Type B pancreatic cell (in vitro differentiated cells): ENCODE measurements at places on chromosomes 13 and 19. TPM values are rescaled to one million over a fixed set of nuclear protein-coding genes. Genes with fewer than 3 reads are reported as not detected.

RB1 gene
- 26.6 and 29.3 TPM in 2 replicates for total RNA-seq

GSX1 gene
- total RNA-seq: not detected in 2 replicates

GRCh38 chr19:21910318-21910717 is 74.3 kb upstream of the ZNF43 start:
- DNase-seq: no peak

- DNase-seq: peak; percentile 75
Measured at GRCh38 chr19:11142528-11143171, 12.9 kb downstream of the SPC24 start.
